Memory B cell (primary cell): ENCODE measurements at places on chromosomes 13 and 19.

GRCh38 chr19:45972947-45973540 is 621 bp downstream of the NOVA2 start:
- DNase-seq: peak; percentile 26

DNA sequence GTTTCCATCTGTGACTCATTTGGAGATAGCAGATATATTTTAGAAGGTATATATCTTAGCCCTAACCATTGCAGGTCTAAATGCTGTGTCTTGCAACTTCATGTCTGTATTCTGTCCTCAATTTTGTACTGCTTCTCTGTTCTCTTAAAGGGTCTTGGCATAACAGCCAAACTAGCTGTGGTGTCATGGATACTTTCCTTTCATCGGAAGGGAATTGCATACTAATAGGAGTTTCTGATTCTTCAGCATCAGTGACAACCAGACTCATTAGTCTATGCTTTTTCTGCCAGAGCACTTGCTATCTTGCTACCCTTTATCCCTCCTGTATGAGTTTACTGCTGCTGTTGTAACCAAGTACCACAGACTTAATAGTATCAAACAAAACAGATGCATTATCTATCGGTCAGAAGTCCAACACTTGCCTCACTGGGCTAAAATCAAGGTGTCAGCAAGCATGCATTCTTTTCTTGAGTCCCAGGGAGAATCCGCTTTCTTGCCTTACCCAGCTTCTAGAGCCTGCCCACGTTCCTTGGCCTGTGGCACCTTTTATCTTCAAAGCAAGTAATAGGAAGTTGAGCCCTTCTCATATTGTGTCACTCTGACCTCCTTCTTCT is 253.1 kb downstream of the HS6ST3 start:
- DNase-seq: no peak

DNA sequence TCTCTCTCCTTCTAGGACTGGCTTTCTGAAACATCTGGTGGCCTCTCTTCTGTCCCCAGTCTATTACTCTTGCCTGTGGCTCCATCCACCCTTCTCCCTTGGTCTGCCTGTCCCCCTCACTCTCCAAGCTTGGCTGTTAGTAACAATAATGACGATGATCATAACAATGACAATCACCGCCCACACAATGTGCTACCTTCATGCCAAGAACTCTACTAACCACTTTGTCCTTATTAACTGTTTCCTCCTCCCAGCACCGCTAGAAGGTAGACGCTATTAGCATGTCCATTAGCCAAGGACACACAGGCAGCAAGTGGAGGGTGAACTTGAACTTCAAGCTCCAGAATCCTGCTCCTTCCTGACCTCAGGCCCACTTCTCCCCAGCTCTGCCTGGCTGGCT is 2.7 kb downstream of the GYS1 start:
- DNase-seq: no peak

GRCh38 chr19:40716031-40716481 is 630 bp downstream of the COQ8B start:
- DNase-seq: no peak

GRCh38 chr13:46337700-46338099 is 49.4 kb downstream of the RUBCNL start:
- no peak for DNase-seq

DNA sequence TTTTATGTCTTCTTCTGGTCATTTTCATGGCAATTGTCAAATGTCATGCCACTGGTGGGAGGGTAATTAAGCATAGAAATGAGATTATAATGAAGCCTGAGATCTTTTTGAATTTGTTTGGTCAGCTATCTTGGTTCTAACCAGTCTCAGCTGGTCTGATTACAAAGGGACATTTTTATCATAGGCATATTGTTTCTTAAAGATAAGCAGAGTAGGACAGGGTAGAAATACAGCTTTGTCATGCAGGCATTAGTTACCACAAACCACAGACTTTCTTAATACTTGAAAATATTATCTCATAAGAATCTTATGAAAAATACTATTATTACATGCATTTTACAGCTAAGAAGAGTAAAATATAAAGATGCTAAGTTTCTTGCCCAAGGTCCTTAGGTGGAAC is 1761.5 kb downstream of the PCDH9 start:
- DNase-seq: no peak

DNA sequence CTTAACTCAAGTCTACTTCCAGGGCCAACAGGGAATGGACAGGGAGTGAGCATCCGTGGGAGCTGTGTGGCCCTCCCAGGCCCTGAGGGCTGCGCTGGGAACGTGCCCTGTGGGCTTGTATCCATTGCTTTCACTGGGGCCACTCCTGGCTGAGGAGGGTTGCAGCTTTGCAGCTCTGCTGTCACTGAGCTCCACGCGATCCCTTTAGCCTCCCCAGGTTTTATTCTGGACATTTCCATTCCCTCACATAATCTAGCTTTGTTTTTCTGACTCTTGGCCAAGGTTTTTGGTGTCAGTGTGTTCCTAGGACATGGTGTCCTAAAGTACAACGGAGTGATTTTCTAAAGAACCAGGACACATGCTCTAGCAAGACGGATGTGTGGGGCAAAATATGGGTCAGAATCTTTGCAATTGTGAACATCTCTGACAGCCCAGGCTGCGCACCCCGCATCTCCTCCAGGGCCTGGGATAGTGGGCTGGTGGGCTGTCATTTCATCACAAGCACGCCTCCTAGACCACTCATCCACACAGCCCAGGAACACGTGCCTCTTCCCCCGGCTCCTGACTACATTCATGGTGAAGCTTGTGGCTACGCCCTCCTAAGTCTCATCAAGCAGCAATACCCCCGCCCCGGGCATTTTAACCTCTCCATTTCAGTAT is 28.0 kb downstream of the GGACT start:
- no peak for DNase-seq

DNA sequence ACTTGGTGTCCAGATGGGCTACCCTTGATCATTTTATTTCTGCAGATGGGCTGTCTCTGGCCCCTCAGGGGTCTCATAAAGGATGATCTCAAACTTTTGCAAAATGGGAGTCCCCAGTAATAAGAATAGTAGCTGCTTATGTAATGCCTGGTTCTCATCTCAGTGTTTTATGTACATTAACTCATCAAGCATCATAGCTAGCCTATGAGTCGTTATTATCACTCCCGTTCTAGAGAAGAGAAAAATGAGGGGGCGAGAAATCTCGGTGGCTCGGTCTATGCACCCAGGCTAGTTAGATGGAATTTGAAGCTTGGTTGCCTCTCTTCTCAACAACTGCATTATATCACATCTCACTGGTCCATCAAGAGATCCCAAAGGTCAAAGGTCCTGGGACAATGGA is 3.4 kb downstream of the CACNG6 start:
- no peak for DNase-seq

GRCh38 chr19:18771328-18772242 is 19.5 kb downstream of the COMP start:
- DNase-seq: no peak

DNA sequence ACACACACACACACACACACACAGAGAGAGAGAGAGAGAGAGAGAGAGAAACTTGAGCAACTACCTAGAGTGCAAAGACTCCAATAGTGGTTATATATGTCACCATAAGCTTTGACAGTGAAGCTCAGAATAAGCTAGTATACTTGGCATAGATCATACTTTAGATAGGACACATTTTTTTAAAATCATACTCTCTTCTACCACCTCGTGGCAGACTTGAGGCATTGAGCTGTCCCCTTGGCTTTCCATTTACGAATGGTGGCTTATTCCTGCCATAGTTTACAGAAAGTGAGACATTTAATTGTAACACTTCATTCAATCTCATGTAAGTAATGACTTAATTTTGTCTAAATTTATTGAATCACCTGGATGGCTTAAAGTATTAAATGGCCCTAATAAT is 108.2 kb downstream of the EDNRB start:
- DNase-seq: no peak

- no peak for DNase-seq
These were observed 36.7 kb upstream of the STK24 start for GRCh38 chr13:98613591-98613990.

- DNase-seq: no peak
These were observed 86.3 kb downstream of the ARHGEF7 start for GRCh38 chr13:111201304-111201940.

GRCh38 chr13:106155411-106155810 is 380.1 kb downstream of the EFNB2 start:
- DNase-seq: no peak

DNA sequence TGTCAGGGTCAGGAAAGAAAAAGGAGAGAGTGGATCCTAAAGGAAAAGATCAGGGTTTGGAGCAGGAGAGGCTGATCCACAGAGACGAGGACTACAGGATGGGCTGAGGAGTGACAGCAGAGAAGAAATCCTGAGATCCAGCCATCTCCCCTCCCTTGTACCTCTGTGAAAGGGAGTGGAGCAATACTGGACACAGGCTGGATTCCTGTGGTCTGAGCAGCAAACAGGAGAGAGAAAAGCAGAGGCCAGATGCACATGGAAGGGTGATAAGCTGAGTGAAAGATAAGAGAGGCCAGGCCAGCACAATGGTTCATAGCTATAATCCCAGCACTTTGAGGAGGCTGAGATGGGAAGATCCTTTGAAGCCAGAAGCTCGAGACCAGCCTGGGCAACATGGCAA is 472.1 kb upstream of the TSHZ3 start:
- no peak for DNase-seq

GRCh38 chr19:48512504-48513288 is 1.1 kb upstream of the LMTK3 start:
- DNase-seq: no peak

- no peak for DNase-seq
These were observed 145.2 kb upstream of the WASF3 start for GRCh38 chr13:26412263-26412662.

DNA sequence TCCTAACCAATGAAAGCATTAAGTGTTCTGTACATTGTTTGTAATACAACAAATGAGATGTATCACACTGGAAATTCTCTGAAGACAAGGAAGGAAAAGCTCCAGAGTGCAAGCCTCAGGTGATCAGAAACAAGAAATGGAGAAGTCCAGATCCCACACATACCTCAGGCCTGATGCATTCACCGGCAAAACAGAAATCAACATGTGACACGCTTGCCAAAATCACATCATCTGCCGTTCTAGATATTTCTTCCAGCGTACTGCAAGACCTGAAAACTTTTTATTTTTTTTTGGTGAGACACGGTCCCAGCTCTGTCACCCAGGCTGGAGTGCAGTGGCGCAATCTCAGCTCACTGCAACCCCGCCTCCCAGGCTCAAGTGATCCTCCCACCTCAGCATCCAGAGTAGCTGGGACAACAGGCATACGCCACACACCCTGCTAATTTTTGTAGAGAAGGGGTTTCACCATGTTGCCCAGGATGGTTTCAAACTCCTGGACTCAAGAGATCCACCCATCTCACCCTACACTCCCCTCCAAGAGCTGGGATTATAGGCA is 48.6 kb downstream of the FOXO1 start:
- no peak for DNase-seq

GRCh38 chr19:29603308-29603707 is 2.8 kb upstream of the POP4 start:
- no peak for DNase-seq

- no peak for DNase-seq
These were observed 245.7 kb upstream of the CSNK1A1L start for GRCh38 chr13:37351211-37351610.

- DNase-seq: no peak
These were observed 1.3 kb upstream of the DOCK9 start for GRCh38 chr13:98979012-98979660.

- no peak for DNase-seq
These were observed 11.0 kb downstream of the FUZ start for GRCh38 chr19:49801966-49802661.

DNA sequence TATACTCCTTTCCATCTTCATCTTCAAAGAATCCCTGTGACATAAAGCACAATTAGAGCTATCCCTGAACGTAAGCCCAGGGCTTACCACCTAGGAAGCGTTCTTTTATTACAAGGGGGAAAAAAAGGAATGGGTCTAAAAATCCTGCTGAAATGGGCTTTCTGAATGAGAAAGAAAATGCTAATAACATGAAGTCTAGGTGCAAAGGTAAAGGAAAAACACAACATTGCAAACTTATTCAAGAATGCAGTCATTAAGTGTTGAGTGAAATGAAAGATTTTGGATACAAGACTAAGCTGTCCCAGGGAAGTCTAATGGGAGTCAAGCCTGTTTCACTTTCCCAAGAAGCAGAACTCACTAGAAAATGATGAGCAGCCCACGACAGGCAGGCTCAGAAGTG is 55.3 kb upstream of the SLC15A1 start:
- no peak for DNase-seq

- DNase-seq: no peak
These were observed 5.1 kb downstream of the CIC start for GRCh38 chr19:42274065-42274682.

GRCh38 chr19:4393947-4394590 is 6.3 kb downstream of the SH3GL1 start:
- no peak for DNase-seq

DNA sequence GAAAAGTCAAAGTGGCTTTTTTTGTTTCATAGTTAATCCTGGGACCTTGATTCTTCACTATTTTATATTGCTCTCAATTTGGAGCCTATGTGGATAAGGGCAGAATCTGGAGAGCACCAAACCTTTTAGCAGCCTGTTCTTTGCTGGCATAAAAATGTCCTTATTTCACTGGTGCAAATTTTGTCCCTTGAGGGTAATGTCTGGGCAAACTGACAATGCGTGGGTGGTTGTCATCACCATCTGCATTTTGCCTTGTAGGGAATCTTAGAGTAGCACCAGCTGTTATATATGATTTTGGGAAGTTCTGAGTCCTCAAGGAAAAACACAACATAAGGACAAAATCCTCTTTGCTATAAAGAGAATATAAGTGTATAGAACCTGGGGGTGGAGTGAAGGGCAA is 336.9 kb upstream of the HTR2A start:
- no peak for DNase-seq

GRCh38 chr13:23380534-23380933 is 53.0 kb downstream of the SACS start:
- DNase-seq: no peak

- no peak for DNase-seq
These were observed 5.5 kb upstream of the AKAP11 start for GRCh38 chr13:42266473-42266872.

DNA sequence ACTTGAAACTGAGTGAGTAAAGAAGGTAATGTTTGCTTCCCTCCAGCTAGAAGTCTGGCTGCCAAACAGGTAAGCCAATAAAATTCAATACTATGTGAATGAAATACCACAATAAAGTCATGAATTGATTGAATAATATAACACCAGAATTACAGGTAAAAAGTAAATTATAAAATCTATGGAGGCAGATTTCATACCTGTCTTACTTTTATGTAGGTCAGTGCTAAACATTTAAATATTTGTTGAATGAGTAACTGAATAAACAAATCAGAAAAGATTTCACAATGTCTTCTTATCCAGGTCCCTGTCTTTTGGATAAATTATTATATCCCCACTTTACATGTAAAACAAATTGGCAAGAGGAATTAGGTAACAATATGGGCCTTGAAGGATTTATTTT is 62.7 kb downstream of the MICU2 start:
- DNase-seq: no peak

DNA sequence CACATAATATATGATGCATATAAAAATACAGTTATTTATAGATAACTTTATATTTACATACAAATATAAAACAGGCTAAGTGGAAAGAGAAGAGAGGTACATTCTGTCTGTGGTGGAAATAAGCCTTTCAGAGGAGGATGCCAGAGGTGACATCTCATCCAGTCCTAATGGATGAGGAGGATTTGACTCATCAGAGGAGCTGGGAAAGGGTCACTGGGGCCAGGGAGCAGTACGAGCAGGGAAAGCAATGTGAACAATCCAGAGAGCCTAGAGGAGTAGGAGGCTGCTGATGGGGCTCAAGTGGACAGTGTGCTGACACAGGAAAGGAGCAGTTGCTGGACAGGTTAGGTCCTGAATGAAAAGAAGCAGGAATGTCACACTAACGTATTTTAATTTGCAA is 18.6 kb downstream of the NALCN start:
- no peak for DNase-seq

- DNase-seq: no peak
These were observed 6.4 kb downstream of the NUDT15 start for GRCh38 chr13:48043789-48044503.
